Astrocyte of the hippocampus (primary cell): ENCODE measurements at places on chromosomes 12 and 14.

GRCh38 chr14:89308232-89308959 lies 108.6 kb downstream of the FOXN3 start:
- no peak for DNase-seq

DNA sequence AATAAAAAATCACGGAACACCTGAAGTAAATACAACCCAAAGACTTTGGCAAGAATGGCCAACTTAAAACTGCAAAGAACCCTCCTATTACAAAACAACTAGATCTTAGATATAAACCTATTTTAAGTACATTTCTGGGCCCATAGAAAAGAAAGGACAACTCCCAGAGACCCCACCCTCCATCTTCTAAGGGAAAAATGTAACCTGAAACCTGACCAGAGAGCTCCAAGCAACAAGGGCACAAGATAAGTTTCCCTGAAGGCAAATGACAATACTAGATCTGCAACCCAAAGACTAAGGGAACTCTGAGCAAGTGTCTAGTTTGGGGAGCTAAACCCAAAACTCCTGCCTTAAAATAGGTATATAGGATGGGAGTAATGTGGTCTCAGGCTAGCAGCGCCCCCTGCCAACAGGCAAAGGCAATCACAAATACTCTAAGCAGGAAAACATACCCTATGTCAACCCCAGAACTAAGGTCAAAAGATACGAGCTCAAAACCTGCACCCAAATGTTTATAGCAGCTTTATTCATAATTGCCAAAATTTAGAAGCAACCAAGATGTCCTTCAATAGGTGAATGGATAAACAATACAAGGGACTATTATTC lies 218.9 kb downstream of the ITPR2 start:
- DNase-seq = peak; percentile 44

- peak; percentile 12 for DNase-seq
These were observed 348.4 kb downstream of the BCAT1 start for GRCh38 chr12:24600551-24600950.

DNA sequence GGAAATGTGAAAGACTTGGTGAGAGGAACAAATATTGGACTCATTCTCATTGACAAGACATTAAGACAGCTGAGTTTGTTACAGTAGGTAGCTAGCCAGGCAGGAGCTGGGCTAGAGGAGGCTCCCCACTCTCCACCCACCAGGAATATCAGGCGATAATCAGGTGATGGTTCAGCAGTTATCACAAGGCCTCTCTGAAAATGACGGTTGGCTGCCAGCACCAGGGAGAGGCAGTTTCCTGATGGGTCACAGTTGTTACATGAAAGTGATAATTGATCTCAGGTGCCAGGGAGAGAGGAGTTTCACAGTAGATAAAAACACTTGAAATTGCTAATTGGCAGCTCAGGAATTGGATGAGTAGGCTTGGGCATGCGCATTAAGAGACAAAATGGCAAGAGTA lies 116.5 kb downstream of the TMTC2 start:
- no peak for DNase-seq

- DNase-seq = no peak
These were observed 52.2 kb downstream of the LRP6 start for GRCh38 chr12:12214635-12215131.

- no peak for DNase-seq
These were observed 20.3 kb downstream of the MTA1 start for GRCh38 chr14:105439710-105440553.

DNA sequence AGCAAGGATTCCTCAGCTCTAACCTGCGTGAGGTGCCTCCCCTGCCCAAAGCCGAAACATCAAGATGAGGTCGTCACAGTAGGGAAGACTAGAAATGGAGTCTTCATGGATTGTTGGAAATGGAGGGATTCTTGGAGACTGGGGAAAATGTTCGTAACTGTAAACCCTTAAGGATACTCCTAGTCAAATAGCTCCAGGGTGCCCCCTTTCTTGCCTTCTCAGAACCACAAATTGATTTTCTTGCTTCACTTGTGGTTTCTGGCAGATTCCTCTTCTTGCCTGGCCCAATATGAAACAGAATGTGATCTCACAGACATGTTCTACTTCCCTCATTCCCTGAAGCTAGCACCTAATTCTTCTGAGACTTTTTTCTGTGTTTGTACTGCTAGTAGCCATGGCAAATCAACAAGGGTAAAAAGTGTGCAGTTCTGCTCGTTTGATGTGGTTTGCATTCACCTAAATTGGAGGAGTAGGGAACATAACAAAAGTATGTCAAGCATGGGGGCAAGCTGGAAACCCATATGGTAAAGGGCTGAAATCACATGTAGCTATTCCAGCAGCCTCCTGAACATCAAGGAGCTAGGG lies 332.0 kb downstream of the PAWR start:
- peak; percentile 35 for DNase-seq

- no peak for DNase-seq
These were observed 109.6 kb downstream of the DYRK2 start for GRCh38 chr12:67758119-67758518.

GRCh38 chr12:91222746-91223145 lies 40.1 kb upstream of the DCN start:
- peak; percentile 50 for DNase-seq

DNA sequence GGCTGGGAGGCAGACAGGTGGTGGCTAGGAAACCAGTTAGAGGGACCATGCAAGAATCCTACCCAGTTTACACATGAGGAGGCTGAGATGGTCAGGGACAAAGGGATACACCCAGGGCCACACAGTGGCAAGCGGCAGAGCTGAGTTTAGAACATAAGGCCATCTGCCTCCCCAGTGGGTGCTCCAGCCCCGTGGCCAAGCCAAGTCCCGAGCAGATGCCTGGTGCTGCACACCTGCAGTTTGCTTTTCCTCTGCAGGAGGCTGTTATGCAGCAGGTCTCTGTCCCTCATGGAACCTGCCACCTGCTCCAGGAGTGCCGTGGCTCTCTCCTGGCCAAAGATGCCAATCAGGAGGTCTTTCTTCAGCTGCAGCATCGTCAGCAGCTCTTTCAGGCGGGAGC lies 70.8 kb downstream of the SYNE3 start:
- DNase-seq = no peak

DNA sequence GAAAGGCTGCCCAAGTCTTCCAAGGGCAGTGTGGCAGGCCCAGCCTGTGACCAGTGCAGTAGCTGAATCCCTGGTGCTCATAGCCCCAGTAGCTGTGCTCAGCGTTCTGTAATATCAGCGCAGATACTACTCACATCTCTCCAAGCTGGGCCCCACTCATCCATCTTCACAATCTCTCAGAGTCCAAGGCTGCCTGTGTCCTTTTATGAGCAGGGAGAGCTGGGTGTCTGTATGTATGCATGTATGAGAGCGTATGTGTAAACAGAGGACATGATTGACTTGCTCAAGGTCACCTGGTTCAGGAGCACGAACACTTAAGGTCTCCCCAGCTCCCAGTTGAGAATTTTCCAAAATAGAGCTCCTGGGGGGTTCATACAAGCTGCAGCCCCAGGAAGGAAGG lies 5.4 kb downstream of the AQP6 start:
- no peak for DNase-seq
